Stimulated activated CD8-positive, alpha-beta memory T cell treated with anti-CD3 and anti-CD28 coated beads, Interleukin-4, amount 100 ng/mL, for 4 hours (primary cell): ENCODE measurements at places on chromosomes 11 and 22.

DNA sequence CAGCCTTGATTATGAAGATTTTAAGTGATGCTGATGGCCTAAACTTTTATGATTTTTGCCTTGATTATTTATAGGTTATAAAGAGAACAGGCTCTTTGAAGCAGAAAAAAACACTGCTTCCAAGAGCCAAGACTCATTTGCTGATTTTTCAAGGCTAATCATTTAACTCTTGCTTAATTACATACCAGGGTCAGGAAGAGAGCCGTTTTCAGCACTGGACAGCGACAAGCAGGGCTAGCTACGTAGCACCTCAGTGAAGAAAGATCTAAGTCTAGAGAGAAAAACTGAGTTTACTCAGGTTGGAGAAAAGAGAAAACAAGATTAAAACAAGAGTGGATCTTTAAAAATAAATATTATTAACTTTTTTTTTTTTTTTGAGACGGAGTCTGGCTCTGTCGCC, 615.4 kb upstream of the B3GAT1 start:
- no peak for DNase-seq

- no peak for DNase-seq
These were observed 28.5 kb upstream of the CD82 start for GRCh38 chr11:44536788-44537516.

- no peak for DNase-seq
These were observed 56.3 kb downstream of the CD82 start for GRCh38 chr11:44621784-44622183.

- DNase-seq, result no peak
These were observed 3.7 kb upstream of the MS4A2 start for GRCh38 chr11:60084631-60085273.

GRCh38 chr22:49872347-49872746, 18.7 kb downstream of the ZBED4 start:
- no peak for DNase-seq

DNA sequence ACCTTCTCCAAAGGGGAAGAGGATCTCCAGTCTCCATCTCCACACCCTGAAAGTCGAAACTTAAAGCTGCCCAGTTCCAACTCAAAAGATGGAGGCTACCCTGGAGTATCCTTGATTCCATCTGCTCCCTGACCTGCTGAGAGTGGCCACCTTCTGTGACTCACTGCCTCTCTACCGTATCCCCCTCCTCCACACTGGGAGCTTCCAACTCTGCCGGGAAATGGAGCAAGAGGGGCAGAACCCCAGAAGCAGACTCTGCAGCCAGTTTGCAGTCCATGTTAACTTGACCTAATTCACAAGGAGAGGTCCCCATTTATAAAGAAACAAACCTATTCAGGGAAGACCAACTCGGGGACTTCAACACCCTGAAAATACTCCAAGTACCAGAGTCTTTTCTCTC, 22.0 kb upstream of the IRAG1 start:
- no peak for DNase-seq

GRCh38 chr11:111269146-111269868, 23.8 kb downstream of the POU2AF2 start:
- no peak for DNase-seq

DNA sequence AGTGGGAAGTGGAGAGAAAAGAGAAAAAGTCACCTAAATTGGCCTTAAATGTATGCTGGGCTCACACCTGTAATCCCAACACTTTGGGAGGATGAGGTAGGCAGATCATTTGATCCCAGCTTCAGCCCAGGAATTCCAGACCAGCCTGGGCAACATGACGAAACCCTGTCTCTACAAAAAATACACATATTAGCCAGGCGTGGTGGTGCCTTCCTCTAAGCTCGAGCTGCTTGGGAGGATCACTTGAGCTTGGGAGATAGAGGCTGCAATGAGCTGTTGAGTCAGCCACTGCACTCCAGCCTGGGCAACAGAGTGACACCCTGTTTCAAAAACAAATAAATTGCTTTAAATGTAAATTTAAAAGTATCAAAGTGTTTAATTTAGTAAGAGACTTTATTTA, 3.9 kb downstream of the CBL start:
- no peak for DNase-seq

DNA sequence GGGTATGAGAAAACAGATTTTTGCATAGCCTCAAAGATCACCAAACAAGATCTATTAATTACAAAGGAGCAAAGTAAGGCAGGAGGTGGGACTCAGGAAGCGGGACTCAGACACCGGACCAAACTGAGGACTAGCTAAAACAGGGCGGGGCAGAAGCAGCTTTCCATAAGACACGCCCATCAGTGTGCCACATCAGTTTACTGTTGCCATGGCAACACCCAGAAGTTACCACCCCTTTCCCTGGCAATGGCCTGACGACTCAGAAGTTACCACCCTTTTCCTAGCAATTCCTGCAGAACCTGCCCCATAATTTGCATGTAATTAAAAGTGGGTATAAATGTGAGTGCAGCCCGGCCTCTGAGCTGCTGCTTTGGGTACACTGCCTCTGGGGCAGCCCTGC, 173.9 kb downstream of the SHANK2 start:
- DNase-seq, result no peak

- no peak for DNase-seq
These were observed 8.8 kb downstream of the RIN1 start for GRCh38 chr11:66327171-66328030.

DNA sequence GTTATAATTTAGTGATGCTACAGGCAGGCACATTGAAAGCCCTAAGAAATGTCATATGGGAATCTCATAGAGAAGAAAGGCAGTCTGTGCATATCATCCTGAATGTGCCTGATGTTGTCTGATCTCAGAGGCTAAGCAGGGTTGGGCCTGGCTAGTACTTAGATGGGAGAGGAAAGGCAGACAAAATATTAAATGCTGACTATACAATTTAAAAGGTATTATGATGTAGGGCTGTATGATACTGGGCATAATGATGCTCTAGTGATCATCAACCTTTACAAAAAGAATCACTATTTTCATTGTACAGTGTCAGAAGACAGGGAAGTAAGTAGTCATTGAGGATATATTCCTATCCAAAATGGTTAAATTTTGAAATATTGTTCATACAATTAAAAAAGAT, 119.8 kb downstream of the UVRAG start:
- no peak for DNase-seq

DNA sequence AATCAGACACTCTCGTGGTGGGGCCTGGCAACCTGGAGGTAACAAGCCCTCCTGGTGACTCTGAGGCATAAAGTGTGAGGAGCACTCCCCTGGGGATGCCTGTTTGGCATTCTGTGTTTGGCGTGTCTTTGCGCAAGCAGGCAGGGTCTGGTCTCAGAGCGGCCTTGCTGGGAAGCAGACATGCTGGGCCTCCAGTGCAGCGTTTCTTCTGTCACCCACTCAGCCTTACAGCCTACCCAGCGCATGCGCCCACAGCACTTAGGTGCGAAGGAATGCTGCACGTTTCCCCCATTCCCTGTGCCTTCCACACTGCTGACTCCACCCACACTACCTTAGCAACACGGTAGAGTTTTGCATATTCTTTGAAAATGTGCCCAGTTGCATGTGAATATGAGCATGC, 7.4 kb upstream of the CXCR5 start:
- DNase-seq, result no peak

DNA sequence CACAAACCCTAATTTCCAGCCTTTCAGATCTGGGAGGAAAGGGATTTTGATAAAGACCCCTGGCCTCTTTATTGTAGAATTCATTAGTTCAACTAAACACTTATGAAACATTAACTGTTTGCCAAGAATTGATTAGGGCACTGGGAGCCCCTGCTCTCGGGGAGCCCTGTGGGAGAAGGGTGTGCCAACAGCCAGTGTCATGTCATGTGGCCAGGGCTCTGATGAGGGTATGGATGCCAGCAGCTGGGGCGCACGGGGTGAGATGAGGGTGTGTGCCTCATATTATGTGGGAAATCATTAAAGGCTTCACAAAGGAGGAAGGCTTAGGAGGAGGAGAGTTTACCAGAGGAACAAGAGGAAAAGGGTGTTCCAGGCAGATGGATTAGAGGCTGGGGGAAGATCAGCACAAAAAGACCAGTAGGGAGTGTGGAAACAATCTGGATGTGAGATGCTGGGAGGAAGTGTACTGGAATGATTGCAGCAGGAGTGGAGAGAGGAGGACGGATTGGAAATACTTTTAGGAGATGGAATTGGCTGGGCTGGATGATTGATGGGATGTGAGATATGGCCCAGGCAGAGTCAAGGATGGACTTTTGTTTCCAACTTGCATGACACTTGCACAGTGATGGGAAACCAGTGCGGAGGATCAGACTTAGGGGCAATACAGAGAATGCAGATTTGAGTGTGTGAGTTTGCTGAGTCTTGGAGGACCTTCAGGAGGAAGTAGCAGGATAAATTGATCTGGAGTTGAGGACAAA, 137.8 kb downstream of the CSNK2A3 start:
- no peak for DNase-seq

DNA sequence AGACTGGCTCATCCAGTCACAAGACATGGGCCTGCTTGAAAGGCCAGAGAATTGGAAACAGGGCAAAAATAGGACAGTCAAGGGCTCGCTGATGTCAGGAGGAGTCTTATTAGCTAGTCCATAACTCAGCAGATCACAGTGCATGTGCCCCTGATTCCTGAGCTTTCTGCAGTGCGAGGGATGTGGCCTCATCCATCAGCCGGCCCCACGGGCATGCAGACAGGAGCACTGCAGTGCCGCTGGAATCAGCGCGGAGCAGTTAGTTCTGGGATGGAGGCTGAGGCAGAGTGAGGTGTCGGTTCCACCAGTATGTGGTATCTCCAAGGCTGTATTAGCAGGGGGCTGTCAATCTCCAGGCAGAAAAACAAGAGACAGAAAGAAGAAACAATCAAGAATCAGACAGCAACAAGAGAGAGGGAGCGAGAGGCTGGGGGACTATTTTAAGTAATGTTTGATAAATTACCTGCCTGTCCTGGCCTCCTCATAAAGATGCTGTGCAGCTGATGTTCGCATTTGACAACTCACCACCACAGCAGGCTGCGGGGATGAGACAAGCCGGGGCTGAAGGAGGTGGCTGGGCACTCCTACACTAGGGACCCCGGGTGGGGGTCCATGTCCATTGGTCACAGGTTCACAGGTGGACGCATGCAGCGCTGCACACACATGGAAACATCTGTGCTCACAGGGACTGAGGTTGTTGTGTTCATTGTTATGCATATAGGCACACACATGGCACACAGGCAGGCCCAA, 167.2 kb downstream of the TRIM29 start:
- no peak for DNase-seq
